ENCODE measurements at places on chromosomes 2 and 18. TPM values are rescaled to one million over a fixed set of nuclear protein-coding genes. Genes with fewer than 3 reads are reported as not detected.
A peak's percentile ranks its signal among the peaks of the same experiment; 100 is the strongest.

TANK gene
- total RNA-seq: 25.7 TPM

TCF23 gene
- total RNA-seq: not detected

RTTN gene
- 11.1 TPM for total RNA-seq

C2orf80 gene
- not detected for total RNA-seq

DNA sequence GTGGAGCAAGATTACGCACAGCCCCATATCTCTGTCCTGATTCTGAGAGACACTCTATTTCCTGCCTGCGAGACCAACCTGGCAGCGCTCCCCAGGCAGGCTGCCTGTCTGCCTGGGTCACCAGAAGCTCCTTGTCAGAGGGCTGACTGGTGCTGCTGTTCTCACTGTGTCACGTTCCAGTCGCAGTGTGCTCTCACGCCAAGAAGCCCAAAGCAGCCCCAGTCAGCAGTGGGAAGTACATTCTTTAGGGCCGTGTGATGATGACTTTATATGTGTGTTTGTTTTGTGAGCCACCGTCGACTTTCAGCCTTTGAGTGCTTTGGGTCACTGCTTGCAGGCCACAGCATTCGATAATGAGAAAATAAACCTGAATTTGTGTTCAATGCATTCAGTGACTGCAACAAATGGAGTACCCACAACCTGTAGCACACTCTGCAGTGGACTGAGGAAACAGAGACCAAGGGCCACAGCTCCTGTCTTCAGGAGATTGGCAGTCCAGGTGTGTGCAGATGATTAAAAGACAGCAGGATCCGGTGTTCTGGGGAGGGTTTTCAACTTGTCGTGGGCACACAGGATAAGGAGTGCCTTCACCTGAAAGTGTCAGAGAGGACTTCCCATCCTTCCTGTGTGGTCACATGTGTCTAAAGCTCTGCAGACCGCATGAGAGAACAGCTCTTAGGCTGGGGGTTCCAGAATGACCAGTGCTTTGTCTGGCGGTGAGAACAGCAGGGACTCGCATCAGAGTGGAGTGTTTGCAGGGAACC, 4.8 kb downstream of the TNFRSF11A start:
- peak; percentile 76 for DNase-seq

GRCh38 chr2:10136101-10136934, 13.8 kb downstream of the RRM2 start:
- DNase-seq: no peak

DNA sequence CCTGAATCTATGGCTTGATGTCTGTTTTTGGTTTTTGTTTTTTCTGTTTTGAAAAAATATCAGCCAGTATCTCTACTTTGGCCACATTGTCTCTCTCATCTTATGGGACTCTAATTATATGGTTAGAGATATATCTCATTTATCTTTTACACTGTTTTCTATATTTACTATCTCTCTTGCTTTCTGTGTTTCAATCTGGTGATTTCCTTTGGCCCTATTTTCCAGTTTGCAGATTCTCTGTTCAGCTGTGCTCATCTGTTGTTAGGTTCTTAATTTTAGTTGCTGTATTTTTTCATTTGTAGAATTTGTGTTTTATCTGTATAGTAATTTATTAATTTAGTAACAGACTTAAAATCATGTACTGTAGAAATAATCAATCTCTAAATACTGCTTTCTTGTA, 41.3 kb upstream of the ELAC1 start:
- DNase-seq: no peak

- DNase-seq: no peak
These were observed 35.0 kb downstream of the RPL37A start for GRCh38 chr2:216533609-216534008.

Data from Right ventricle myocardium superior (tissue), 1 donor.